ENCODE measurements at places on chromosomes 6 and 20. TPM values are rescaled to one million over a fixed set of nuclear protein-coding genes. Genes with fewer than 3 reads are reported as not detected.

The RAB44 gene
- 1.6 TPM for total RNA-seq

GRCh38 chr20:61949714-61950640, 115.7 kb downstream of the TAF4 start:
- ATAC-seq: peak; percentile 22

The FHL5 gene
- total RNA-seq: 12.4 TPM

GRCh38 chr6:37549558-37549957, 49.9 kb upstream of the CCDC167 start:
- ATAC-seq: no peak

GRCh38 chr6:75273009-75273408, 11.6 kb downstream of the TMEM30A start:
- no peak for ATAC-seq

The RPS21 gene
- total RNA-seq: 2,869 TPM

DNA sequence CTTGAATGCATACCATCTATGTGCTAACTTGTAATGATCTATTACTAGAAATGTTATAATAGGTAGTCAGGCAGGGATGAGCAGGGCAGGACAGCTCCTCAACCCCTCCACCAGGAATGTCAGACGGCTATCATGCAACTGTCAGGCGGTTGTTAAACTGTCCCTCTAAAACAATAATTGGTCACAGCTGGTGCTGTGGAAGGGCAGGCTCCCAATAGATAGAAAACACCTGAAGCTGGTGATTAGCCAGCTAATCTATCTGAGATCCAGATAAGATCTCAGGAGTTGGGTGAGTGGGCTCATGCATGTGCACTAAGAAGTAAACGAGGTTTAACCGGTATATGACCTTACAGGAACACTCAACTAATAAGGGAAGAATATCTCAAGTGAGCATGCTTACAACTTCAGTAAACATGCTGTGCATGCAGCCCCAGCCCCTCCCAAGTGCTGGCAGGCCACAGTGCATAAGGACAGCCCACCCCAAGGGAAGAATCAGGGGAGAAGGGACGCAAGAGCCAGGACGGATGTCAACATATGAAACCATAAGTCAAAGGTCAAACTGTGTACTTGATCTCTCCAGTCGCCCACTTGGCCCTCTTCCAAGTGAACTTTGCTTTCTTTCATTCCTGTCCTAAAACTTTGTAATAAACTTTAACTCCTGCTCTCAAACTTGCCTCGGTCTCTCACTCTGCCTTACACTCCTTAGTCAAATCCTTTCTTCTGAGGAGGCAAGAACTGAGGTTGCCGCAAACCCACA, 566.2 kb upstream of the NRSN1 start:
- ATAC-seq: no peak

DNA sequence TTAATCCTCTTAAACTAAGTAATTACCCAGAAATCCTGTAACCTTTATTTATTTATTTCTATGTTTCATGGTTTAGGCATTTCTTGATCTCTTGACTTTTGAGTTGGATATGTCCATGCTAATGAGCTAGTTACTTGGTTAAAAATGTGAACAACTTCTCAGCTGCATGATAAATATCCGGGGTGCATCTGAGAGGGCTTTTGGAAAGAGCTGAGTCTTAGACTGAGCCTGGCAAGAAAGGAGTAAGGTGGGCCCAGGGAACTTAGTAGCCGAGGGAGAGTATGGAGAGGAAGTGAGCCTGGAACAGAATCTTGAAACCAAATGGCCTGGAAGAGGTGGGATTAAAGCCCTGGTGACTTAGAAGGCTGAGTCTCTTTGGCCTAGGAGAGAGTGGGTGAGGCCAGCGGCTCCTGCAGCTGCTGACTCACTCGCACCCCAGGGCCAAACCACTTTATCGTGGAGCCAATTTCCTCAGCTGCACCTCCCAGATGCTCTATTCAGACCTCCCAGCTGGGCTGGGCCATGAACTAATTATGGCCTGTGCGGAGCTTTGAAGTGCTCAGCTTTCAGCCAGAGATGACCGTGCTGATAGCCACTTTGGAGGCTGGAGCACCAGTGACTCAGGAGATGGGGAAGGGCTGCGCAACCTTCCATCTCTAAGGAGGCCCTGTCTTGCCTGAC, 19.1 kb downstream of the TGM3 start:
- ATAC-seq: peak; percentile 77

The CD83 gene
- 1.7 TPM for total RNA-seq

DNA sequence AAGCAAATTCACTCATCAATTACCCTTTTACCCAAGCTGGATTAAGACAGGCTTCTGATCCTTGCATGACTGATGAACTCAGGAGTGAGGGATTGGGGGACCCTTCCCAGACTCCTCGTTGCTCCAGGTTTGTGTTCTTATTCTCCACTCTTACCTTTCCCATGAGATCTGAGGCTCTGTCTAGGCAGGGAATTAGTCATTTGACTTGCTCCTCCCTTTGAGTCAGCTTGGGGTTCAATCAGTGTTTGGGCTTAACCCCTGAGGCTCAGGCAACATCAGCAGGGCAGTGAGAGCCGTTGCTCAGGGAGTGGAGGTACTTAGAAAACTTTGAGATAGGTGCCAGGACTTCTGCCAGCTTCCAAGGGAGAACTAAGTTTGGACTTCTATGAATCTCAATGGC, 20.7 kb upstream of the TOX2 start:
- no peak for ATAC-seq

GRCh38 chr6:71332012-71332411, 43.4 kb downstream of the OGFRL1 start:
- no peak for ATAC-seq

The BRPF3 gene
- total RNA-seq: 21.6 TPM

GRCh38 chr6:131868836-131869235, 61.0 kb downstream of the ENPP1 start:
- ATAC-seq: no peak

DNA sequence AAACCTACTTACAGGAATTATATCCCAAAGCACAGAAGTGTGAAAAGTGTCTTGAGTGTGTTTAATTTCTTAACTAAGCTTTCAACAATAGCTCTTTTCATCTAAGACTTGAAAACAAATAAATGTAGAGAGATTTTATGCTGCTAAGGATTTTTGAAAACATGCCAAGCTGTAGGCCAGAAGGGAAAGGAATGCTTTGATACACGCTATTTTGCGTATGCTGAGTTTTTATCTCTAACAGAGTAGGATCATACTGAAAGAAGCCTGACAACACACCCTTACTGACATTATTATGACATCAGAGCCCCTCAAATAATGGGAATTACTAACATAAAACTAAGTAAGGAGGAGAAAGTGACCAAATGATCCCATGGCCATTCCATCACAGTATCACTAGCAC, 265.5 kb downstream of the KHDC1L start:
- ATAC-seq: no peak

GRCh38 chr6:136252441-136252840, 2.3 kb upstream of the MTFR2 start:
- ATAC-seq: no peak

DNA sequence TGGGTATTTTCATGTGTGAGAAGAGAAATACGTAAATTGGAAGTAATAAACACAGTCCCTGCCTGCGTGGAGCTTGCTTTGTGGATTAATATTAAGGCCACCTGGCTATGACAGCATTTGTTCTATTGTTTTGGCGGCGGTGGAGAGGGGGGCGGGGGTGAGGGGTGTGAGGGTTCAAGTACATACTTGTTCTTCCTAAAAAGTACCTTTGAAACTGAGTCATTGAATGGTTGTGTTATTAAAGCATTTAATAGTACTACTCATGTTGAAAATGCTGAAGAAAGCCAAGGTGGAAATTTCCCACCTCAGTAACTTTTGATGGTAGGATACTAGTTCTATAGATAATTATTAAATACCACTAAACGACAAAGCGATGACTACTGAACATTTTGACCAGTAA, 95.0 kb downstream of the FOXC1 start:
- ATAC-seq: no peak

DNA sequence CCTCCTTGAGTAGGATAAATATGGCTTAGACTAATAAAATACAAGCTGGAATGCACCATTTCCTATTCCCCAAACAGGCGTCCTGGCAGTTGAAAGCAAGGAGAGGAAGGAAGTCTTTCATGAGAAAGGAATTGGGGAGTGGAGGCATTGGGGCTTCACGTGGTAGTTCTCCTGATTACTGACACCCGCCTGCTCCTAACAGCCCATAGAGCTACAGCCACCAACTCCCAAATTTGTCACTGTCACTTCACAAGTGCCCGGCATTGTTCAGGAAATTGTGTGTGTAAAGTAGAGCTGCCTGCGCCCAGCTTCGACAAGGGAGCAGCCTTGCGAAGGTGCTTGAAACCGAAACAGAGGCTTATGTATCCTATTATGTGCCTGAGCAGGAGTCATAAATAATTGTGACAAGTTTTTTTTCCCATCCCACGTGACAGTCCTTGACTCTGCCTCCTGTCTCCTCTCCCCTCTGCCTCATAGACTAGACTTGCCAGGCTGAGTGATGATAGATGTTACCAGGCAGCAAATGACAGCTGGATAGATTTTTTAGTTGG, 301.7 kb upstream of the ZFP64 start:
- no peak for ATAC-seq

GRCh38 chr20:1463971-1464570, 2.6 kb downstream of the NSFL1C start:
- no peak for ATAC-seq

DNA sequence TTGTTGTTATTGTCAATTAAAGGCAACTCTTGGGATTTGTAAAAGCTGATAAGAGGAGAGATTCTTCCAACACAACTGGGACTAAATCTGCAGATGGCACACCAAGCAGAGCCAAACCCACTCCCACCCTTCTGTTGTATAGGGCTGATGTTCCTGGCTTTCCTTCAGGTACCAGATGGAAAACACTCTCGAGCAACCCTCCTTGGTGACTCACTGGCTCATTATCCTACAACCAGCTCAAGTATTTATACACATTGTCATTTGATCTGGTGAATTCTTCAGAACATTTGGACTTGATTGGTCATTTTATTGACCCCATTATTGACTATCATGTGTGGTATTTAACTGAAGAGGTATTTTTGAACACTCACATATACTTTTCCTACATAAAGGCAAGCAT, 190.3 kb upstream of the PCSK2 start:
- ATAC-seq: no peak

The CGA gene
- total RNA-seq: not detected
